ENCODE measurements at places on chromosomes 6 and 20.

DNA sequence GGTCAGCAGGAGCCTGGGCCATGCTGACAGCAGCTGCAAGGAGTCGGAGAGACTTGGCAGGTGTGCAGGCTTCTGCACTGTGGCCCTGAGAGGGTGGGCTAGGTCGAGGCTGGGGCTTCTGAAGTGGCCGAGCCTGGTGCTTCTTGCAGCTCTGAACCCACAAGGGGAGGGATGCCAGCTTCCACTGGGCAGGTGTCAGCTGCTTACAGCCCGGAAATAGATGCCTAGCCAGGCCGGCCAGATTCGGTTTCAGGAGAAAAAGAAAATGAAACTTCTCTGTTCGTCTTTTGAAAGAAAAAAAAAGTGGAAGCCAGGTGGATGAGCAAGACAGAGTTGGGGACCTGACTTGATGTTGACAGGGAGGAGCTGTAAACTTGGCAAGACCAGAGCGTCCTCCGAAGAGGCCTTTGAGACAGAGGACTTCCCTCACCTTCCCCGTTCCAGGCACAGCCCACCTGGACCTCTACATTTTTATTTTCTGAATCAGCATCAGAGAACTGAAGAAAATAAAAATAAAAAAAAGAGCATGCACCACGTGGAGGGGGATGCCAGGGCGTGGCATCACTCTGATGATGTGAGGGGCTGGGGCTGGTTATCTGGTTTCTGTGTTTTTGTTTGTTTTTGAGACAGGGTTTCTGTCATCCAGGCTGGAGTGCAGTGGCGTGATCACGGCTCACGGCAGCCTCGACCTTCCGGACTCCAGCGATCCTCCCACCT lies at the start of gene ZBP1:
ZBP1 (minus strand) TSS at position 153 of the 717 bp plus-strand sequence; CDS start at position 22, 131 bp downstream.
- no peak for DNase-seq

DNA sequence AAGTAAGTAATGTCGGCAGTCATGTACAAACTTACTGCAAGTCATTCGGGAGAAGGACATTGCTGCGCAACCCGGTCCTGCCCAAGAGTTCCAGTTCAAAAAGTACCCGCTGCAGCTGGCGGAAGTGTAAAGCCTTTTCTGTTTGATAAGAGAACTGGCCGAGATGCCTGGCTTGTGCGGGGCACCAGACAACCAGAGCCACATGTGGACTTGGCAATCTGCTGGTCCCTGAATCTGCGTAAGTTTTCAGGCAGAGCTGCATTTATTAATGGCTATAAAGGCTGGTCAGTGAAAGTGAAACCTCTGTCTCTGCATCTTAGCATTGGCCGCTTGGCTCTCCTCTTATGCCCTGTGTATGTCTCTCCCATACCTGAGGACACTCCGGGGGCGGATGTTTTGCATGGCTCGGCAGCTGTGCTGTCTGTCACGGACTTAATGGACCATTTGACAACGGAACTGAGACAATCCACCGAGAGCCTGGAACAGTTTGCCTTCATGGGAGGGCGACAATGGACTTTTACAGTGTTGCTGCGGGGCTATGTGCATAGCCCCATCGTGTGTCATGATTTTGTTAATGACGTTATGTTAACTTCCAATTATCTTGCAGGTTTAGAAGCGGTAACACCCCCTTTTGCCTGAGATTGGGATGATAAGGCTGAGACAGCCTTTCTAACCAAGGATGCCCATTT lies 19.8 kb upstream of the RGS17 start:
- no peak for DNase-seq

GRCh38 chr6:15398633-15399275 lies 152.9 kb downstream of the JARID2 start:
- DNase-seq: no peak

- no peak for DNase-seq
These were observed 758.3 kb downstream of the HDGFL1 start for GRCh38 chr6:23327621-23328020.

- DNase-seq: no peak
These were observed 62.5 kb upstream of the TOP1 start for GRCh38 chr20:40966103-40966502.

DNA sequence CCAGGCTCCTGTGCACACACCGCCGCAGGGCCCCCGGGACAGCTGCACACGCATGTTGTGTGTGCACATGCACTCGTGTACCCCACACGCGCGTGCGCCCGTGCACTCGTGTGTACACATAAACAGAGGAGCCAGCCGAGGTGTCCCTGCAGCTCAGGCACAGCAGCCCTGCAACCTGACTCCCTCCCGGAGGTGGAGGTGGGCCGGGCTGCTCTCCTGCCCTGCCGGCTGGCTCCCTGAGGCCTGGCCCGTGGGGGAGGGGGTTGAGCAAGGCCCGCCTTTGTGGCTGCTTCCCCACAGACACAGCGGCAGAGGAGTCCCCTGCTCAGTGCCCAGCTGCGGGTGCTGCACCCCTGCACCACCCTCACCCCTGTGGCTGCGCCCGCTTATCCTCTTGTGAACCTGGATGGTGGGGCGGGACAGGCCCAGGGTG lies 624 bp downstream of the RBBP8NL start:
- DNase-seq: no peak

DNA sequence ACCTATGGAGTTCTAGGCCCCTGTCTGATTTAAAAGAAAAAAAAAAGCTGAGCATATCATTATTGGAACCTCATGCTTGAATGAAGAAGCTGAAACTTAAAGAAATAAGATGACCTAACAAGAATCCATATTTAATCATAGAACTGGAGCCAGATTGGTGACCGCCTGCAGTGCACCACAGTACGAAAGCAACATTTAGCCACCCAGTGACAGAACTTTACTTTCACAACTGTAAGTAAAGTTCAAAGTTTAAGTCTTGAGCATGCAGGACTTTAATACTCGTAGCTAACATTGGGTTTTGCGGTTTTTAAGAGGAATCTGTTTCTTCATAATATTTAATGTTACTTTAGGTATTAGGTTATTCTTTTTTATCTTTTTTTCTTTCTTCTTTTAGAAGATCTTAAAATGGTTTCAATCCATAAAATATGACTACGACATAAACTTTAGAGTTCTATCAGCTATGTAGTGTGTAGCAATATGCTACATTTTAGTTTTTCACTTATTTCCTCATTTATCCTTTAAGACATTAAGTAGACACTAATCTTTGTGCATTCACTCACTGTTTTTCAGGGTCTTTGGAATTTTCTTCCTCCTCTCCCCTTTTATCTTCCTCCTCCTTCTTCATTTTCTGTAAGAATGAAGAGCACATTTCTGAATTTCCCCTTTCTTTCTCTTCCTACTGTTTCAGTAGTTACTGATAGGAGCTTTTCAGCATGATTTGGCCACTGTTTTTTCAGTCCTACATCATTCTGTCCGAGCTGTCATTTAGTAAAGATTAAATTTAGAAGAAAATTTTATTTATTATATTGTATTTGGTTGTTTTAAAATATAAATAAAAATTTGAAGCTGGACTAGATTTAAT lies 514.1 kb downstream of the GRIK2 start:
- DNase-seq: no peak

DNA sequence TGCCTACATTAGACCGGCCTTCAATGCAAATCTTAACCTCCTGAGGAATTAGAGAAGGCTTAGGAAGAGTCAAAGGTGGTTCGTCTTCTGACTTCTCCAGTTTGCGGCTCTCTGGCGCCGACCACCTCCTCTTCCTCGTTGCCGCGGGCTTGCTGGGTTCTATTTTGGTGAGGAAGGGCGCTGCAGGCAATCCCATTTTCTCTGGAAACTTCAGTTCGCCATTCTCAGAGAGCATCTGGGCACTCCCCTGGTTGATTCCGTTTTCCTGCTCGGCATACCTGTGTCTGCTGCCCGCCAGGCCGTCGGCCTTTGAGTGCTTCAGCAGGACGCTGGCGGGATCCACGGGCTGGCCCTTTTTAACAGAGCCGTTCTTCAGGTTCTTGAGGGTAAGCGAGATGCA lies 67.9 kb downstream of the GMPR start:
- no peak for DNase-seq

DNA sequence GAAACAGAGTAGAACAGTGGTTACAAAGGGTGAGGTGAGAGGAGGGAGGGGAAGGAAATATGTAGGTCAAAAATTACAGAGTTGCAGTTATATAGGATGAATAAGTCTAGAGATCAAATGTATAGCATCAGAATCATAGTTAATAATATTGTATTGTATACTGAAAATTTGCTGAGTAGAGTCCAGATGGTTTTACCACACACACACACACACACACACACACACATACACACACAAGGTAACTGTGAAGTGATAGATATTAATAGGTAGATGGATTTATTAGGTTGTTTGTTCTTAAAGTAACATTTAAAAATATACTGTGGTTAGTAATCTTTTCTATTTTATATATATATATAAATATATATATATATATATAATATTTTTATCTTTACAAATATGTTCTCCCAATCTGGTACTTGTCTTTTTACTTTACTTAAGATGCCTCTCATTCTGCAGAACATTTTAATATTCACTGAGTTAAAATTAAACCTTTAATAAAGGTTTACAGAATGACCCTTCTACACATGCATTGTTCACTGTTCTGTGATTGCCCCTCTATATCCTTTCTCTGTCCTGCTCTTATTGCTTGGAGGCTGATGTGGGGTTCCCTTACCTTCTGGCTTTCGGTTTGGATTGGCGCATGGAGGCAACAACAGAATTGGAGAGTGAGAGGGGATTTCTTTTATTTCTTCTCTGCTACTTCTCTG lies 408 bp downstream of the PTCHD4 start:
- no peak for DNase-seq

GRCh38 chr20:24109008-24109407 lies 120.4 kb upstream of the GGTLC1 start:
- DNase-seq: no peak

GRCh38 chr20:63744574-63745423 lies 5.2 kb downstream of the SLC2A4RG start:
- no peak for DNase-seq

GRCh38 chr6:31490115-31490873 lies 7.7 kb upstream of the MICB start:
- DNase-seq: no peak

DNA sequence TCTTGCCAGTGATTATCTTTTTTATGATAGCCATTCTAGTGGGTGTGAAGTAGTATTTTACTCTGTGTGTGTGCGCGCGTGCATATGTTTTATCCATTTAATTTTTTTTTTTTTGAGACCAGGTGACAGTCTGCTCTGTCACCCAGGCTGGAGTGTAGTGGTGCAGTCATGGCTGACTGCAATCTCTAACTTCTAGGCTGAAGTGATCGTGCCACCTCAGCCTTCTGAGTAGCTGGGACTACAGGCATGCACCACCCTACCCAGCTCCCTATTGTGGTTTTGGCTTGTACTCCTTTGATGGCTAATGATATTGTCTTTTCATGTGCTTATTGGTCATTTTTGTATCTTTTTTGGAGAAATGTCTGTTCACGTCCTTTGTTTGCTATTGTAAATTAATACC lies 33.3 kb downstream of the ITCH start:
- DNase-seq: no peak

DNA sequence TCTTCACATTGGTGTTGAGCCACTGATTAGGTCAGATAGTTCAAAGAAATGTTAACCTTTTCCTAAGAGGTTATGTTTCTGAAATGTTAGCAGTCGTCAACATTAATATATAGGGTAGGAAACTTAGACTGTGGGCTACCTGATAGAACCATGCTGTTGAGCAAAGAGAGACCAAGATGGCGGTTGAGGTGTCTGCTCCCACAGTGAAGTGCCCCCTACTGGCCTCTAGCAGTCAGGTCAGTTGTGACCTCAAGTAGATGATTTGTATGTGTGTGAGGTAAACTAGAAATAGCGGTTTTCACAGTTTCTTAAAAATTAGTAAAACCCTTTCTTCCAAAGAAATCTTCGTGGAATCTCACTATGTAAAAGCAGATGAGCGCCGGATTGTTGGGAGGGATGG lies 40.3 kb downstream of the MTHFD1L start:
- no peak for DNase-seq

- DNase-seq: no peak
These were observed 27.4 kb downstream of the GJA10 start for GRCh38 chr6:89921691-89922090.

- DNase-seq: no peak
These were observed 803 bp upstream of the ADGRG6 start for GRCh38 chr6:142300758-142301650.

DNA sequence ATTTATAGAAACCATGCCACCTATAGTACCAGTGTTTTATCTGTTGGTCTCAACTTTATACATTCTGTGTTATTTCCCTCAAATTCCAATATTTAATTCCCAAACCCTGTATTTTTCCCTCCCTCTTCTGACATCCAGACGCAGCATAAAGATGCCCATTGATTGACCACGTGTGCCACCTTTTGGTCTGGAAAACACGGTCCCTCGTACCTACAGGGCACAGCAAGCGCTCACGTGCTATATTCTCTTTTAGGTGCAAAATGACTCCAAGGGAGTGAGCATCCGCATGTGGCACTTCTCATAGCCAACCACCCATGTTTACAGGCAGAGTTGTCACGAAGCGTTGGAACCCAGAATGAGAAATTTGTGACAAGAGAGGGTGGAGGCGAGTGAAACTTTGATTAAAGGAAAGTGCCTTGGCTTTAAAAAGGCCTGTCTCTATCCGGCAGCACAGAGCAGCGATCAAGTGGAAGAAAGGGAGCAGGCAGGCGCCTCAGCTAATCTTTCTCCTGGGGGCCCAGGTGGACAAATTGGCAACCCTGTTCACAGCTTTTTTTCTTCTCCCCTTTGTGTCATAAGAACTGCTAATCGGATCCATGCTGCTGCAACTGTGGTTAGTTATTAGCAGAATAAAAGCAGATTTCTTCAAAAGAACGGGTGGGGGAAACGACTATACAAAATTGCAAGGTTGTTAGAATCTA lies 225.9 kb downstream of the TMEM242 start:
- DNase-seq: no peak

Measured in midbrain (tissue), 1 donor.